GM12878 (cell line): ENCODE measurements at places on chromosomes 16 and 17.

GRCh38 chr17:10681866-10682446, 15.4 kb downstream of the SCO1 start:
- DNase-seq: no peak
- peaks cover 23% of the 10 kb centered on the region for H3K36me3 ChIP-seq
- no peak overlapping the region for H3K27ac ChIP-seq
- H3K4me1 ChIP-seq: no peaks in the 10 kb centered on the region
- H3K4me3 ChIP-seq: no peak overlapping the region

DNA sequence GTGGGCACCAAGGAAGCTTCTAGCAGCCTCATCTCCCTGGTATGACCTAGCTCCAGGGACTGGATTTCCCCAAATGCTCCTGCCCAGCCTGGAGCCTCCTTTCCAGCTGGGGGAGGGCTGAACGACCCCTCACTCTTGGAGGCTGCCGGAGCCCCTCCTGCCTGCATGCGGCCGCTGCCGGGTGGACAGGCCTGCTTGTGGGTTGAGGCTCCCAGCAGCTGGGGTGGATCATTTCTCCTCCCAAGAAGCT, 213.6 kb downstream of the SEC14L1 start:
- peaks cover 2% of the 10 kb centered on the region for H3K36me3 ChIP-seq
- DNase-seq: no peak
- no peak overlapping the region for H3K27ac ChIP-seq
- no peak overlapping the region for H3K4me3 ChIP-seq
- H3K27me3 ChIP-seq: no peaks in the 10 kb centered on the region

DNA sequence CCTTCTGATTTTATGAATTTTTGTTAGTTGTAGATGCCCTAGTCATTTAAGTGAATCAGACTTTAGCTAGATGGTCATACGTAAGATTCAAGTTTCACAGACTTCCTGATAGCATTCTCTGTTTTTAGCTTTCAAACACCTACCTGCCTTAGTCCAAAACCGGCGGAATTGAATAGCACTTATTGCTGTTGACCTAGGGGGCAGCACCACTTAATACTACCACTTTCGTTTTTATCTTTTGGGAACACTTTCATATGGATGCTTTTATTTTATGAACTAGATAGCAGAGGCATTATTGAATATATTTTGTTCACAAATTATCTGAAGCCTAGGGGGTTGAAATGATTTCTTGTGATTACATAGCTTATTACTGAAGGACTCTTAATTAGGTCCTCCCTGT, 31.5 kb downstream of the TADA2A start:
- H3K36me3 ChIP-seq: peaks cover 24% of the 10 kb centered on the region
- H3K27ac ChIP-seq: no peak overlapping the region
- no peak for DNase-seq
- H3K4me1 ChIP-seq: peaks cover 6% of the 10 kb centered on the region; the same call in 1 of the 2 replicates
- no peaks in the 10 kb centered on the region for H3K27me3 ChIP-seq

DNA sequence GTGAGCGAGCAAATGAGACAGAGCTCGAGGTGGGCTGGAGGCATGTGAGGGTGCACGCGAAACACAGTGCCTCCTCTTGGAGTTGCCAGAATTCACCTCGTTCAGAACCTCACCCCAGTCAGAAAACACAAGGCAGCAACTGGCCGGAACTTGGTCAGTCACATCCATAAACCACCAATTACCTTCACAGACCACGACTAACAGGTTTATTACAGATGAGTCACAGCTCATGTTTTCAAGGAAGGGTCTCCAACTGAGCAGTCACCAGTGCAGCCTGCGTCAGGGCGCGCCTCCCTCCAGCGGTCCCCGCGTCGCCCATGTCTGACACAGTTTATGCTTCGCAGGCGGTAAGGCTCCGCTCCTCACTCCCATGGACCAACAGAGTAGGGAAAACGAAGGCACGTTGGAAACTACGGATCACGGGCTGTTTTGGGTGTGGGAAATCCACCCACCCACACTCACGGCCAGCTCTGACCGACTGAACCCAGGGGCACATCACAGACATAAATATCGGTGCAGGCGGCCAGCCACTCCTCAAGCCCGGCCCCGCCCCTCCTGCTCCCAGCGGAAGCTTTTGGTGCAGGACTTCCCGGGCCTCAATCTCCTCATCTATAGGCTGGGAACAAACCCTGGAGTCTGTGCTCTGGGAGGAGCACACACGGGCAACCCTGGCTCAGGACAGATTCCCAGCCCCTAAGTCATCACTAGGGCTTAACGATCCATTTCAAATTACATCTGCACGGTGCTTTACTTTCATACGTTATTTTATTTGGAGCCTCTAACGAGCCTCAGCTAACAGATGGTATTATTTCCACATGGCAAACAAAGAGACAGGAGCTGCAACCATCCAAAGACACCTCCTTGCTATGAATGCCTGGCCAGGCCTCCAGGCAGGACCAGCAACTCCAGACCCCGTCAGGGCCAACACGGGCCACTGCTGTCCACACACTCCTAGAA, 126.3 kb downstream of the ZNF778 start:
- H3K4me1 ChIP-seq: peaks cover 7% of the 10 kb centered on the region
- no peak overlapping the region for H3K4me3 ChIP-seq
- peaks cover 3% of the 10 kb centered on the region for H3K36me3 ChIP-seq
- no peak for DNase-seq

- H3K27me3 ChIP-seq: no peaks in the 10 kb centered on the region
- no peaks in the 10 kb centered on the region for H3K36me3 ChIP-seq
- H3K4me1 ChIP-seq: no peaks in the 10 kb centered on the region
- H3K27ac ChIP-seq: no peak overlapping the region
- DNase-seq: no peak
- no peak overlapping the region for H3K4me3 ChIP-seq
Measured at GRCh38 chr17:9116861-9117568, 95.7 kb downstream of the NTN1 start.

DNA sequence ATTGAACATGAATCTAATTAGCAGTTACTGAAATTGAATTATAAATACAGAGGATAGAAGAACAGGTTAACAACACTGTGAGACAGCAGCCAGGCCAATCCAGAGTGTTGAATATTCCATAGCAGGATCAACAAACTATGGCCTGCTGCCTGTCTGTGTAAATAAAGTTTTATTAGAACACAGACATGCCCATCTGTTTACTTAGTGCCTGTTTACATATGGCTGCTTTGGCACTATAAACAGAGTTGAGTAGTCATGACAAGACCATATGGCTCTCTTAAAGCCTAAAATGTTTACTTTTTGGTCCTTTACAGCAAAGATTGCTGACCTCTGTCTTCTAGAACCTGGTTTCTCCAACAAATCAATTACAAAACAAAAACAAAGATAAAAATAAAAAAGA, 115.4 kb upstream of the CDC42EP4 start:
- H3K4me3 ChIP-seq: no peak overlapping the region
- no peaks in the 10 kb centered on the region for H3K36me3 ChIP-seq
- H3K27me3 ChIP-seq: no peaks in the 10 kb centered on the region
- DNase-seq: no peak
- no peaks in the 10 kb centered on the region for H3K4me1 ChIP-seq

GRCh38 chr17:43755389-43755875, 3.2 kb downstream of the SOST start:
- no peak for DNase-seq
- peaks cover 6% of the 10 kb centered on the region for H3K27me3 ChIP-seq
- H3K36me3 ChIP-seq: no peaks in the 10 kb centered on the region
- no peak overlapping the region for H3K27ac ChIP-seq
- H3K4me3 ChIP-seq: no peak overlapping the region
- no peaks in the 10 kb centered on the region for H3K4me1 ChIP-seq

- H3K27ac ChIP-seq: no peak overlapping the region
- H3K36me3 ChIP-seq: no peaks in the 10 kb centered on the region
- no peaks in the 10 kb centered on the region for H3K4me1 ChIP-seq
- H3K27me3 ChIP-seq: no peaks in the 10 kb centered on the region
Measured at GRCh38 chr16:73024571-73025105, 23.3 kb downstream of the ZFHX3 start.

DNA sequence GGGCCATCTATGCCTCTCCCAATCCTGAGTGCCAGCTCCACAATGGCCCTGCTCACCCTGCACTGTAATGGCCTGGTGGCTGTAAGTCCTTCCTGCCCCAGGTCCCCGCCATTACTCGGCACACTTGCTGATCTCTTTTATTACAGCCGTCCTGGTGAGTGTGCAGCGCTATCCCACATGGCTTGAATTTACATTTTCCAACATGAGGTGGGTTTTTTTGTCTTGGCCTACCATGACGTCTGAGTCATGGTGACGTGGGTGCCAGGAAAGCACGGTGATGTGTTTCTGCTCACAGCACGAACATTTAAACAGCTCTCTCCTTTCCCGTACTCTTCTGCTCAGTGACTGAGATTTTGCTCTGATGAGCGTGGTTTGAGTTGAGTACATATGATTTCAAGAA, 55.2 kb upstream of the FOXF1 start:
- H3K27ac ChIP-seq: no peak overlapping the region
- no peak overlapping the region for H3K4me3 ChIP-seq
- no peaks in the 10 kb centered on the region for H3K4me1 ChIP-seq
